ENCODE measurements at places on chromosomes 5 and 9. TPM values are rescaled to one million over a fixed set of nuclear protein-coding genes. Genes with fewer than 3 reads are reported as not detected.

Gene SPARC
- 92.5 TPM for total RNA-seq

Gene C1QTNF3
- total RNA-seq, result 0.40 TPM

Gene MEGF10
- total RNA-seq, result 0.60 TPM

Gene CDH9
- not detected for total RNA-seq

Gene GPX3
- 6.3 TPM for total RNA-seq

Gene CLK4
- 26.0 TPM for total RNA-seq

Gene KLHL3
- 20.7 TPM for total RNA-seq

Gene GARIN3
- total RNA-seq, result not detected

Gene OR5C1
- not detected for total RNA-seq

Gene NME5
- total RNA-seq, result 1.1 TPM

Gene GALNT12
- under 0.01 TPM for total RNA-seq

Gene GFPT2
- 0.79 TPM for total RNA-seq

Gene NKD2
- total RNA-seq, result 0.22 TPM

Gene TMC1
- 0.22 TPM for total RNA-seq

Gene INSL6
- not detected for total RNA-seq

Gene FABP6
- not detected for total RNA-seq

Gene PPP2R2B
- total RNA-seq, result not detected

Gene GLRA1
- not detected for total RNA-seq

Gene ENTPD2
- not detected for total RNA-seq

Gene LSM11
- total RNA-seq, result 5.0 TPM

Gene AFAP1L1
- total RNA-seq, result 219 TPM

Gene SAXO1
- total RNA-seq, result not detected

Gene C5orf52
- total RNA-seq, result not detected

Gene PRDM9
- not detected for total RNA-seq

Gene NRARP
- 18.7 TPM for total RNA-seq

Gene NOTCH1
- total RNA-seq, result 76.9 TPM

Gene TMOD1
- 0.65 TPM for total RNA-seq

Gene CEL
- under 0.01 TPM for total RNA-seq

Gene GLT6D1
- total RNA-seq, result not detected

Measured in lung microvascular endothelial cell (primary cell).